ENCODE measurements at places on chromosomes 5 and 9.

DNA sequence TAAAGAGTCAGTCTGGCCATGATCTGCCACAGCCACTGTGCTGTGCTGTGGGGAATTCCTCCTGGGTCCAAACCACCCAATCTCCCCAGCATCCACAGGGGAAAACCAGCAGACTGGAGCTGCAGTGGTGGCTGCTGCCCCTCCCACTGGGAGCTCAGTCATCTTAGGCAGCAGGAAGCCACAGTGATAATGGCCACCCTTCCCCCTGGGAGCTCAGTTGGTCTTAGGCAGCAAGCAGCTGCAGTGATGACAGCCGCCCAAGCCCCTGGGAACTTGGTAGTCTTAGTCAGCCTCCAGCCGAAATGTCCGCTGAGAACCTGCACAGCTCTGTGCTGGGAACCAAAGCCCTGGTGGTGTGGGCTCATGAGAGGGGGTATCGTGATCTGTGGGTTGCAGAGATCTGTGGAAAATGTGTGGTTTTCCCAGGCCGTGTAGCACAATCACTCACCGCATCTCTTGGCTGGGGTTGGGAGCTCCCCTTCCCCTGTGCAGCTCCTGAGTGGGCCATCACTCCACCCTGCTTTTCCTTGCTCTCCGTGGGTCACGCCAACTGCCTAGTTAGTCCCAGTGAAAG is 38.4 kb upstream of the SMIM15 start:
- DNase-seq: no peak

GRCh38 chr9:135471791-135472640 is 7.6 kb upstream of the PPP1R26 start:
- DNase-seq: no peak

GRCh38 chr5:125914471-125914870 is 508.7 kb upstream of the GRAMD2B start:
- no peak for DNase-seq

- no peak for DNase-seq
These were observed 2.3 kb downstream of the FAM170A start for GRCh38 chr5:119631660-119632059.

- DNase-seq: no peak
These were observed 898 bp downstream of the STC2 start for GRCh38 chr5:173327084-173327947.

DNA sequence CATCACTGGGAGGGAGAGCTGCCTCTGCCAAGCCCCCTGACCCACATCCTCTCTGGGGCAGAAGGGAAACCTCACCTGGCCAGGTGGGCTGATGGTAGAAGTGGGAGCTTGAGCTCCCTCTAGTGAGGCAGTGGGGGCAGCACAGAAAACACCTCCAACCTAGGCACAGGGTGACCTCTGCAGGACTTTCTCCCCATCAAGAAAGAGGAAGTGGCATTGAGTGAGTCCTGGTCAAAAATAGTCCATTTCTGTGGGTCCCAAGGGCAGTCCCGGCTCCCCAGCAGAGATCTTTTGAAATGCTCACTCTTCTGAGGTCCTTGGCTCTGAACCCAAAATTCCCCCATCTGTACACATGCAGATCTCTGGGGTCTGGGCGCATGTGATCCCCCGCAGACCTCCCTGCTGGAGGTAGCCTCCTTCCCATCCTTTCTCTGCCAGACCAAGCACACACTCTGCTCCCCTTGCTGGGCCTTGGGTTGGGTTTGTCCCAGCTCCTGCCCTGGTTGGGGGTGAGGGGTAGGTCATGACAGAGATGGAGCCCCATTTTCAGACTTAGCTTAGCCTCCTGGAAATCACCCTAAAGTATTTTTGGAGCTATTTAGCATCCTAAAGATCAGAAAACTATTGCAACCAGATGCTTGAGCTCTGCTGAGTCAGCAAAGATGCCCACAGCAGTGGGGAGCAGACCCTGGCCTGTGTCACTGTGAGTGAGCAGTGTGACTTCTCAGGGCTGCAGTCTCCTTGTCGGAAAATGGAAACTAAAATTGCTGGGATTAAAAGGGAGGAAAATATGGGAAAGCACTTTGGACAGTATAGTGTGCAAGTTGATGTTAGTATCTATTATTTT is 41.6 kb upstream of the LCP2 start:
- no peak for DNase-seq

- DNase-seq: no peak
These were observed 55.2 kb upstream of the AFAP1L1 start for GRCh38 chr5:149216496-149216895.

DNA sequence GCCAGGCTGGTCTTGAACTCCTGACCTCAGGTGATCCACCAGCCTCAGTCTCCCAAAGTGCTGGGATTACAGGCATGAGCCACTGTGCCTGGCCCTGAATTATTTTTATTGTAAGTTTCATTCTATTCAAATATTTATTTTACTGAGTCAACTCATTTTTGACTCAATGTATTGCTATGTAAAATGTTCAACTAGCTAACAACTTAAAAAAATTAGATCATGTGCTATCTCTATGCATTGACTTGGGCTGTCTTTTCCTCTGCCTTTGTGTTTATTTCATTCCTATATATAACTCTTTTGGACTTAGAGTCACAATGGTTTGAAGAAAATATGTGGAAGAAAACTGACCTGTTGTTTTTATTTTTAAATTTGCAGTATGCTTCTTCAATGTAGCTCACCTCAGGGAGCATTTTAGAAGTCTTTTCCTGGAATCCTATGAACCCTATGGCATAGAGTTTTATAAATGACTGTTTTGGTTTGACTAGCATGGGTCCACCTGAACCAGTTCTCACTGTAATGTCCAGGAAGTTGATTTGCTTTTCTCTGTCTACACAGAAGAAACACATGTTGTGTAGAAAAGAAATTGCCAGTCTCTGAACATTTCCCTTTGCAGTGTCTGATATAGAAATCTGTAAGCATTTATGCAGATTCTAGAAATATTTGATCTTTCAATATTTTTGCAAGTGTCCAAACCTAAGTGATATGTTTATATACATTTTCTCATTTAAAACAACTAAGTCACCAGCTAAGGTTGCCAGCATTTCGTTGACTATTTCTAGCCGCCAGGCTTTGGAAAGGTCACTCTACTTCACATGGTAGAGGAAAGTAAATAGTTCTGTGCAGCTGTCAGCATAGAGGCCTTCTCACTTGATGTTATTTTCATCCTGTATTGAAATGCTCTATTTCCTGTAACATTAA is 138.8 kb downstream of the PCSK1 start:
- DNase-seq: no peak

GRCh38 chr9:115373710-115374045 is 255.7 kb upstream of the TNC start:
- no peak for DNase-seq

GRCh38 chr9:72440378-72440777 is 75.4 kb upstream of the ZFAND5 start:
- DNase-seq: peak; percentile 64

- no peak for DNase-seq
These were observed 5.5 kb downstream of the MAN2A1 start for GRCh38 chr5:109695005-109695926.

- no peak for DNase-seq
These were observed at the start of gene RNF38 for GRCh38 chr9:36399980-36400331. Gene RNF38, minus strand, starts transcription at chr9:36400269. Its CDS starts 161 bp downstream, at chr9:36400108.

DNA sequence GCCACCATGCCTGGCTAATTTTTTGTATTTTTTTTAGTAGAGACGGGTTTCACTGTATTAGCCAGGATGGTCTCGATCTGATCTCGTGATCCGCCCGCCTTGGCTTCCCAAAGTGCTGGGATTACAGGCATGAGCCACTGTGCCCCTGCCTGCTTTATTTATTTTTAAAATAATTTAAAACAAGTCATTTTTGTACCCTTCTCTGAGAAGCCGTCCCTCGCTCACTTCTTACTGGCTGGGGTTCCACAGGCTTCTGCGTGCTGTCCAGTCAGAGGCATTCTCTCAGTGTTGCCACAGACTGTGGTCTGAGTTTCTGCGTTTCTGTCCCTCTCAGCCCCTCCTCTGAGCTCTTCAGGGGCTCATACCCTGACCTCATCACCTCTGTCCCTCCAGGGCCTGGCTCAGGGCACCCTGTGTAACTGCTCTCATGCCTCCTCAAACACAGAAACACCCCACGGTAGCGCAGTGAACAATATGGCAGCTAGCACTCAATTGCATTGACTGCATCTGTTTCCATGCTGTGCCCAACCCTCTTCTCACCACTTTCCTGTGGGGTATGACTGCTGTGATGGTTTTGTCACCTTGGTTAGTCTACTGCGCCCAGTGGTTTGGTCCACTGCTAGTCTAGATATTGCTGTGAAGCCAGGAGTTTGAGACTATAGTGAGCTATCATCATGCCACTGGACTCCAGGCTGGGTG is 44.3 kb upstream of the SH3PXD2B start:
- no peak for DNase-seq

DNA sequence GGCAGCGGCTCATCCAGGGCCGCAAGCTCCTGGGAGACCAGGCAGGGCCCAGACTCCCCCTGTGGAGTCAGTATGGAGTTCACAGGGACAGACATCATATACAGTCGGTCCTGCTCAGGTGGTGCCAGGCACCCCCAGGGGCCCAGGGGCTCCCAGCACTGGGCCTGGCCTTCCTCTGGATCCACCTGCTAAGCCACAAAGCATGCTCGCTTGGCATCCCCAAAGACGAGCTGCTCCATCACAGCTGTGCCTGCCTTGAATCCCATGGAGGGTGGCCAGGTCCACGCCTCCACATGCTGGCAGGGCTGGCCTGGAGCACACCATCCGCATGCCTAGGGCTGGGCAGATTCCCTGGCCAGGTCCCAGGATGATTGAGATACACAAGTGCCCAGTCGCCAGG is 4.6 kb downstream of the BICD2 start:
- peak; percentile 68 for DNase-seq

DNA sequence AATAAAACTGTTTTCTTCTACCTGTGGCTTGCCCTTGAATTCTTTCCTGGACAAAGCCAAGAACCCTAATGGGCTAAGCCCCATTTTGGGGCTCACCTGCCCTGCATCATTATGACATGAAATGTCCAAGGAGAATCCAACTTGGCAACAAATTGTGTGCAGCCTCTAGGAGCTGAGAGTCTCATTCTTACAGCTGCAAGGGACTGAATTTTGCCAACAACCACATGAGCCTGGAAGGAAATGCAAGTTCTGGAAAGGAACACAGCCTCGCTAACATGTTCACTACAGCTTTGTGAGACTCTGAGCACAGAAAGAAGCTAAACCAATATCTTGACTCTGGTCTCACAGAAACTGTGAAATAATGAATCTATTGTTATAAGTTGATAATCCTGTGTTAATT is 94.8 kb upstream of the CDH12 start:
- DNase-seq: no peak

DNA sequence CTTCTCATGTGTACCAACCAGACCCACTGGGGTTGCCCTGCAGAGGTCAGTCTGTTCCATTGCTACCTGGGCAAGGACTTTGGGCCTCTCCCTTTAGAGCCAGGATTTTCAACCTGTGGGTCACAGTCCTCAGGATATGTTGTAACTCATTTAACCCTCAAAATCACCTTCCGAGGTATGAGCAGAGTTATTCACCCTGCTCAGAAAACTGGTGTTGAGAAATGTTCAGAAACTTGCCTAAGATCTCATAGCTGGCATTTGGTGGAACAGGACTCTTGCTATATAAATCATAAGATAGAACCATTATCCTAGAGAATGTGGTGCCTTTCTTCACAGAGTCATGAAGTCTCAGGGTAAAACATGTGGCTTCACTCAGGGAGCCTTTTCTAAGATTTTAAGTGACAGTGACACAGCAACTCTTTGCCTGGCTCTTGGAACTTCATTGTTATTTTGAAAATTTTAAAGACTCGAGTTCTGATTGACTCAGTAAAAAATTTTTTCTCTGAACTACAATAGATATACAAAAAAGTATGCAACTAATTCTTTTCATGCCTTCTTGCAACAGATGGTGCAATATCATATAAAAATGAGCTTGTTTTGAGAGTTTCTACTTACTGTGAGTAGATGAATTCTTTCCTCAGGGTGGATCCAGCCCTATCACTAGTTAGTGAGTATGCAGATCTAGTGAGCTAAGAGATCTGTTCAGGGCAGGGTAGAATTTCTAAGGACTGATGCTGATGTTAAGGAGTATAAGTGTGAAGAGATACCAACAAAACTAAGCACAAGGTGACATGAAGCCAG is 29.5 kb downstream of the CAST start:
- DNase-seq: no peak

GRCh38 chr5:153959134-153959957 is 79.4 kb downstream of the FAM114A2 start:
- no peak for DNase-seq

DNA sequence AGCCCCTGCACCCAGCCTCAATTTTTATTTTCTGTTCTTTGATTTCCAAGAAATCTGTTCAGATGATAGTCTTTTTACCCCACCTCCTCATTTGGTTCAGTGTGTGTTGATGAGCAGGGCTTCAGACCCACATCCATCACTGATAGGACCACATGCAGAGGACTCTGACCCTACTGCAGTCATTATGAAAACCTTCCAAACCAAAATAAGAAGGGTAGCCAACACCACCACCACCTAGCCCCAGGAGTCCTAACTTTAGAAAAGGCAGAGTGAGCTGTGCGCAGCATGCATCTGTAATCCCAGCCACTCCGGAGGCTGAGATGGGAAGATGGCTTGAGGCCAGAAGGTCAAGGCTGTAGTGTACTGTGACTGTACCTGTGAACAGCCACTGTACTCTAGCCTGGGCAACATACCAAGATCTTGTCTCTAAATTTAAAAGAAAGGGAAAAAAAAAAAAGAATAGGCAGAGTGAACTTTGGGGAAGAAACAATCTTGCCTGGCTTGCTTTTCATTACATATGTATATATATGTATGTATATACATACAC is 13.0 kb downstream of the CDKN2AIPNL start:
- no peak for DNase-seq

DNA sequence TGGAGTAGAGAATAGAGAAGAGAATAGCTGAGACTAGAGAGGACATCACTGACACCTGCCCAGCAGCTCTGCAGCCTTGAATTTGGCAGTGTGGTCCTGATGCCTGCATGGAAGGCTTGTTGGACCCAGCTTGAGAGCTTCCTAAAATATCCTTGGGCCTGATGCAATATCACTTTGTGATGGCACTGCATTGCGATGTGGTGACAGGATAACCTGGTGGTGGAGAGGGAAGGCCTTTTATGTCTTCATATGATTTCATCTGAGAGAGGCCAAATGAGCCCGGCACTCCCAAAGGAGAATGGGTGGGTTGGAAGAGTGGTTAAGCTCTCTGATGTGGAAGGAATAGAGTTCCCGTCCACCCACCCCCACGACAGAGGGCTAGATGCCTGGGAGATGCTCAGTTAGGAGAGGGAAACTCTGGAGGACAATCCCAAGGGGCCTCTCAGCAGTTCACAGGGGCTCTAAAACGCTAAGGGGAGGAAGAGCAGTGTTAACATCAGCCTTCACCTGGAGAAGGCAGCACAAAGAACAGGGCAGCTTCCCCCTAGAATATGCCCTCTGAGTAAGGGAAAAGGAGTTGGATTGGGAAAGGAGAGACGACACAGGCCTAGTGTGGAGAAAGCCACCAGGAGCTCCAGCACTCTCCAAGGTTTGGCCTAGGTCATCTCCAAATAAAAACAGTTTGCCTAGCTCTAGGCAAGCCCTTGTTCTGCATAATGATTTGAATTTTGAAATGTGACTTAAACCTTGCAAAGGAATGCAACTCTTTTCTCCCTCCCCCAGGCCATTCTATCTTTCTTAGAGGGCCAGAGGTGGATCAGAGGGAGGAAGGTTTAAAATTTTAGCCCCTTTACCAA is 99.8 kb upstream of the SSBP2 start:
- no peak for DNase-seq

GRCh38 chr5:103397739-103398581 is 139.4 kb downstream of the MACIR start:
- DNase-seq: no peak
